Hepatocyte (in vitro differentiated cells): ENCODE measurements at places on chromosomes 2 and 18.
A peak's percentile ranks its signal among the peaks of the same experiment; 100 is the strongest.

GRCh38 chr2:224909885-224910573 is 132.2 kb downstream of the DOCK10 start:
- H3K36me3 ChIP-seq = no peaks in the 10 kb centered on the region
- H3K4me3 ChIP-seq = no peak overlapping the region
- peaks cover 12% of the 10 kb centered on the region for H3K4me1 ChIP-seq
- DNase-seq = peak; percentile 24
- H3K27ac ChIP-seq = no peak overlapping the region

DNA sequence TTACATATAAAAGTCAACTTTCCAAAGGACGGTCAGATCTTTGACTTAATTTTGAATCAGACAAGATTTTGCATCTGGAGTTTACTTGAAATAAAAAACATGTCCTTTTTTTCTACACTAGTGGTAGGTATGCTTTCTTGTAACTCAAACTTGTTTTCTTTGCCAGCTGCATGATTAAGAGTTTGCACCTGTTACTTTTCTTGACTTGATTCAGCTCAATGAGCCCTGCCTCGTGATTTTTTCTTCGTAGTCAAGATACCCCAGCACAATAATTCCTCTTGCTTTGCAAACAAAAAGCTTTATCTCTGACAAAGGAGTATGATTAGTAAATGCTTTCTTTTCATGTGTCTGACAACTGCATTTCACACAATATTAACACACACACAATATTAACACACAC is 82.3 kb downstream of the FBXO15 start:
- H3K27me3 ChIP-seq = no peaks in the 10 kb centered on the region
- DNase-seq = no peak
- H3K36me3 ChIP-seq = no peaks in the 10 kb centered on the region
- H3K27ac ChIP-seq = no peak overlapping the region
- H3K4me3 ChIP-seq = no peak overlapping the region
- H3K4me1 ChIP-seq = peaks cover 18% of the 10 kb centered on the region

DNA sequence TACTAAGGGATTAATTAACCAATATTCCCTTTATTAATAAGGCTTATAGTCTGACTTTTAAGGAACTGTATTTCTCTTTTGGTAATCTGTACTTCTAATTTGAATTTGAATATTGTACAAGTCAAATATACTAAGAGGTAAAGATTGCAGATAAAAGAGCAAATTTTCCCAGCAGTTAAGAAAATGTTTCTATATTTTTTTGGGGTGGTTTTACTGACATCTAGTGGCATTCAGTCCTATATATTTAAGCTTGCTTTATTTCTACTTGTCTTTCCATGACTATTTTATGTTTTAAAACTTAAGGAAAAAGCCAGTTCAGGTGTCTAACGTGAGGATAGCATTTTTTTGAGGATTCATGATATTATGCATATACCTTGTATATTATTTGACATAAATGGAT is 41.6 kb downstream of the TDRD15 start:
- no peaks in the 10 kb centered on the region for H3K4me1 ChIP-seq
- H3K4me3 ChIP-seq = no peak overlapping the region
- no peak for DNase-seq
- H3K27ac ChIP-seq = no peak overlapping the region

DNA sequence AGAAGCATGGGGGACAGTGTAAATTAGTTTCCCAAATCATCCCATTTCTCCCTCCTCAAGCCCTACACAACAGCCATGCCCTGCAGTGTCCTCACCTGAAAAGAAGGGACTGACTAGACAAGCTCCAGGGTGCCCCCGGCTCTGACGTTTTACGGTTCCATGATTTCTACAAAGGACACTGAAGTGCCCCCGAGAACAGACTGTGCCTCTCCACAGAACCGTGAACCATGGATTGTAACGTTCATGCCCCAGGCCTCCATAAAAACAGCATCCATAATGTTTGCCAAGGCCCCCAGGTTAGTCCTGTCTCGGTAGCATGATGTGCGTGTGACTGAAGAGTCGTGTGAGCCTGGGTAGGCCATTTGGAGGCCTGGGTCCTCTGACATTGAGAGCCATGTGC is 7.0 kb upstream of the ACOXL start:
- no peak for DNase-seq
- H3K4me1 ChIP-seq = no peaks in the 10 kb centered on the region
- no peaks in the 10 kb centered on the region for H3K36me3 ChIP-seq

DNA sequence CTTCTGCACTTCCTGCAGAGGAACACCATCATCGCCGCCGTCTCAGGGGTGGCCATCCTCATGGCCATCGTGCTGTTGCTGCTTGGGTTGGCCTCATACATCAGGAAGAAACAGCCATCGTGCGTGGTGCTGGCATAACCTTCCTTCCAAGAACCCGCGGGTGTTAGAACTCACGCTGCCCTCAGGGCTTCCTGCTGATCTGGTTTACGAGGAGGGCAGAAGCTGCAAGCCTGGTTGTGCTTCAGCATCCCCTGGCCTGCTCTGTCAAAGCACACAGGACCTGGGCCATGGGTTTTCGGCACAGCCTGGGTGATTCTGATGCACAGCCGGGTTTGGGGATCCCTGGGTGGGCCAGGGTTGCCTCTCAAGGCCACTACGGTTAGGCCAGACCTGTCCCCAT is 12.2 kb upstream of the ZAP70 start:
- H3K36me3 ChIP-seq = no peaks in the 10 kb centered on the region
- H3K4me3 ChIP-seq = no peak overlapping the region
- no peak for DNase-seq
- no peaks in the 10 kb centered on the region for H3K4me1 ChIP-seq

DNA sequence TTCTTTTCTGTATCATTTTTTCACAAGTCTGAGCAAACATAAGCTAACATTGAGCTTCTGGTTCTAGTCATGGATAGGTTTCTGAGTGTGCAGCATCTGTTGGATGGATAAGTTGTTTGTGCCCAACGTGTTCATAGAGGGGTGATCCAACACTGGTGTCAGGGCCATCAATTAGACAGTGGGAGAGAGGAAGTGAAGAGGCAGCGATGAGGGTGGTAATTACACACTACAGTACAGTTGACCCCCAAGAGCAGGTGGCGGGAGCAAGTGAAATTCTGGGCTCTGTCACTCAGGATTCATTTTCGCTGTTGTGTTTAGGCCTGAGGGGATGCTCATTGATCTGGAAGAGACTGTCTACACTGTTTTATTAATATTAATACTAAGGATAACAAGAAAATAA is 180.0 kb upstream of the CXCR4 start:
- no peaks in the 10 kb centered on the region for H3K36me3 ChIP-seq
- no peaks in the 10 kb centered on the region for H3K27me3 ChIP-seq
- DNase-seq = no peak
- H3K27ac ChIP-seq = no peak overlapping the region
- H3K4me3 ChIP-seq = no peak overlapping the region
- no peaks in the 10 kb centered on the region for H3K4me1 ChIP-seq

- no peak overlapping the region for H3K4me3 ChIP-seq
- no peaks in the 10 kb centered on the region for H3K36me3 ChIP-seq
- no peak overlapping the region for H3K27ac ChIP-seq
- H3K4me1 ChIP-seq = no peaks in the 10 kb centered on the region
Measured at GRCh38 chr2:51028829-51029228, 3.1 kb downstream of the NRXN1 start.

GRCh38 chr2:182890305-182890704 is 23.9 kb upstream of the FRZB start:
- H3K4me3 ChIP-seq = no peak overlapping the region
- no peaks in the 10 kb centered on the region for H3K36me3 ChIP-seq
- no peak for DNase-seq
- H3K4me1 ChIP-seq = peaks cover 14% of the 10 kb centered on the region
- H3K27me3 ChIP-seq = no peaks in the 10 kb centered on the region

DNA sequence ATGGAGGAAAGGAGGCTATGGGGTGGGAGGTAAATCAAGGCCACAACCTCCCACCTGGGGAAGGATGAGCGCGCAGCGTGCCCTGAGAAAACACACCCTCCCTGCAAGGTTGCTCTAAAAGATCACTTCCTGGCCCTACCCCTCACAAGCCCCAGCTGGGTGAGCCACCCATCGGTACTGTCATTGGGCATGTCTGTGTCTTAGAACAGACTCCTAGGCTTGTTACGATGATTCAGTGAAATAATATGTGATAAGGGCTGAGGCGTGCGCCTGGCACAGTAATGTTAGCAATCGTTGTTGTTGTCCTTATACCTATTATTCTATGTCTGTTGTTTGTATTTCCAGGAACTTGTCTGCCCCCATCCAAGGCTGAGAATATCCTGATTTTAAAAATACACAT is 175.1 kb downstream of the ZFP36L2 start:
- peak overlapping the region; percentile 67 for H3K27ac ChIP-seq
- no peaks in the 10 kb centered on the region for H3K36me3 ChIP-seq
- no peaks in the 10 kb centered on the region for H3K27me3 ChIP-seq
- H3K4me3 ChIP-seq = no peak overlapping the region

DNA sequence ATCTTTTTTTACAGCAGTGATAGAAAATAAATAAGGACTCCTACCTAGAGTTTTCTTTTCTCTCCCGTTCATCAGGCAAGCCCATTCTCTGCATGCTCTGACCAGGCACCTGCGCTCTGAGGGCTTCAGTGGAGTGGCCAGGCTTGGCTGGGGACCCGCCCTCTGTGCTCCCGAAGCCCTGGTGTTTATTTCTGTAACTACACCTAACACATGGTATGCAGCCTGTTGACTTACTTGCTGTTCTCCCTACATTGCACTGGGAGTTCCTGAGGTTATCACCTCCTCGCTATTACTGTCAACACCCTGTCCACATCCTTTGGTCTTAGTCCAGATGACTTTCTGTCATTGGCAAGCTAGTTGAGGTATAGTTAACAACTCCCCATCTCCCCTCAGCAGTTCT is 317.7 kb downstream of the LPIN1 start:
- H3K27ac ChIP-seq = no peak overlapping the region
- peaks cover 4% of the 10 kb centered on the region for H3K4me1 ChIP-seq
- H3K36me3 ChIP-seq = no peaks in the 10 kb centered on the region

GRCh38 chr2:30233271-30234009 is 2.1 kb downstream of the LBH start:
- peaks cover 2% of the 10 kb centered on the region for H3K36me3 ChIP-seq
- H3K27me3 ChIP-seq = peaks cover 9% of the 10 kb centered on the region
- peak overlapping the region; percentile 92 for H3K27ac ChIP-seq
- peaks cover 19% of the 10 kb centered on the region for H3K4me1 ChIP-seq

GRCh38 chr18:32091325-32091723 is 350 bp upstream of the RNF138 start:
- DNase-seq = no peak
- H3K4me1 ChIP-seq = no peaks in the 10 kb centered on the region
- H3K27ac ChIP-seq = peak overlapping the region; percentile 100
- peak overlapping the region; percentile 70 for H3K4me3 ChIP-seq
- H3K27me3 ChIP-seq = no peaks in the 10 kb centered on the region
- H3K36me3 ChIP-seq = no peaks in the 10 kb centered on the region

DNA sequence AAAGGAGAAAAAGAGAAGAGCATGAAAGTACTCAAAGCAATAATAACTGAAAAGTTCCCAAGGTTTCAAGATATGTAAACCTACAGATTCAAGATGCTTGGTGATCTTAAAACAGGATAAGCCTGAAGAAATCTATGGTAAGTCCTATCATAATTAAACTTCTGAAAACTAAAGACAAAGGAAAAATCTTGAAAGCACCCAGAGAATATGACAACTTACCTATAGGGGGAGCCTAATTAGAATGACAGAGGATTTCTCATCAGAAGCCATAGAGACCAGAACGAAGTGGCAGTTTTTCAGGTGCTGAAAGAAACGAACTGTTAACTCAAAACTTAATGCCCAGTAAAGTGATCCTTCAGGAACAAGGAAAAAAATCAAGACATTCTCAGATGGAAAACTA is 59.7 kb downstream of the XDH start:
- H3K27me3 ChIP-seq = no peaks in the 10 kb centered on the region
- no peaks in the 10 kb centered on the region for H3K4me1 ChIP-seq
- no peak overlapping the region for H3K4me3 ChIP-seq

GRCh38 chr2:121128741-121129659 is 156.0 kb downstream of the TFCP2L1 start:
- H3K4me3 ChIP-seq = no peak overlapping the region
- H3K27ac ChIP-seq = no peak overlapping the region
- H3K27me3 ChIP-seq = peaks cover 7% of the 10 kb centered on the region
- no peaks in the 10 kb centered on the region for H3K4me1 ChIP-seq

DNA sequence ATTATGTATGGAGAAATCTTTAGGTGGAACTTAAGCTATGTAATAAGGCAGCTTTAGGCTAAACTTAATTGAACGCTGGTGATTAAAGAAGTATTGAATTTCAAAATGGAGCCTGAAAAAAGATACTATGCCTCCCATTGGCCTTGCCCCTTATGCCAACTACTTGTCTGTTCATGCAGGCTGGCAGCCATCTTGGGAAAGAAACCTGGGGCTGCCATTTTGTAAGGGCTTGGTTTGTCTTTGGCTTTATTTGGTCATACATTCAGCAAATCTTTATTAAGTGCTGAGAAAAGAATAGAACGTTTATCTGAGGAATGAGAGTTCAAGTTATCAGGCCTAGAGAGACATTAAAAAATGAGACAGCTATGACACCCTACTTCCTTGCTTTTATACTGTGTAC is 231.3 kb downstream of the KCNE4 start:
- H3K36me3 ChIP-seq = no peaks in the 10 kb centered on the region
- no peaks in the 10 kb centered on the region for H3K27me3 ChIP-seq
- no peaks in the 10 kb centered on the region for H3K4me1 ChIP-seq
- no peak overlapping the region for H3K27ac ChIP-seq
- no peak for DNase-seq

DNA sequence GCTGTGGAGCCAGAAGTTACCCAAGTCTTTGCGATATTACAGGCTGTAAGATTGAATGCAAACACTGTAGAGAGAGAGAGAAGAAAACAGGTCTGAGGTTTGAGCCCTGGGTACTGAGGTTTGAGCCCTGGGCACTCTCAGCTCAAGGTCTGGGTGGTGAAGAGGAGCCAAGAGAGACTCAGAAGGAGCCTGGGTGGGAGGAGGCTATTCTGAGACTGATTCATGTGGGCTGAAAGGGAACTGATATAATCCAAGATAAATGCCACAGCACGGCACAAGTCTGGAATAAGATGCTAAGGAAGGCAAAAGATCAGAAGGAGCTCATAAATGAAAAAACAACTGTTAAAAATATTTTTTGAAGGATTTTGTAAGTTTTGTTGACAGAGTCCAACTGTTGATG is 407.6 kb upstream of the HS6ST1 start:
- H3K4me3 ChIP-seq = no peak overlapping the region
- H3K36me3 ChIP-seq = no peaks in the 10 kb centered on the region
- H3K27ac ChIP-seq = no peak overlapping the region
